ENCODE measurements at places on chromosomes 11 and 22.

- no peak for DNase-seq
Observed at GRCh38 chr11:115920092-115920461, 415.9 kb upstream of the CADM1 start.

- DNase-seq, result no peak
Observed at GRCh38 chr22:38924347-38924952, 33.0 kb upstream of the APOBEC3A start.

DNA sequence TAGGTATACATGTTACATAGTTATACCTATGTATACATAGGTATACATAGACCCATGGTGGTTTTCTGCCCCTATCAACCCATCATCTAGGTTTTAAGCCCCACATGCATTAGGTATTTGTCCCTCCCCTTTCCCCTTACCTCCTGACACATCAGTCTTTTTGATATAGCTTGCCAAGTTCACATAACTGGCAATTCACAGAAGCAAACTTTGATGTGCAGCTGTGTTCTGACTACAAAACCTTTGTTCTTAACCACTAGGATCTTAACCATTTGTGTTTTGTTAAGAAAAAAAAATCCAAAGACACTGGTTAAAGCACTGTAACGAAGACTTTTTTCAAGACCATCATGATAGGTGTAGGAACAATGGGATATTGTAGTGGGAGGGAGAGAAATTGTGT lies 42.9 kb upstream of the SLC5A1 start:
- no peak for DNase-seq

DNA sequence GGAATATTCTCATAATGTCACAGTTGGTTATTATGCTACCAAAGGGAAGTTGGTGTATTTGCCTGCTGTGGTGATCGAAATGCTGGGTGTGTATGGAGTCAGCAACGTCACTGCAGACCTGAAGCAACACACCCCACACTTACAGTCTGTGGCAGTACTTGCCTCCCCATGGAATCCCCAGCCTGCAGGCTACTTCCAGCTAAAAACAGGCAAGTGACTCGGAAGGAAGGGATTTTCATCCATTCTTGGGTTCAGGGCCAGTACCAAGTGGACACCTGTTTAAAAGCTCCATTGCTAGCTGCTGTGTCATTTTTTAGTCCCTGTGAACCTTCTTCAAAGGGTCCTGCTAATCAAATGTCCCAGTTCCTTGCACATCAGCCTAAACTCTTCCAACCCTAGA lies 149.6 kb downstream of the C11orf91 start:
- no peak for DNase-seq

GRCh38 chr11:86418106-86418505 lies 43.4 kb downstream of the CCDC81 start:
- DNase-seq, result no peak

DNA sequence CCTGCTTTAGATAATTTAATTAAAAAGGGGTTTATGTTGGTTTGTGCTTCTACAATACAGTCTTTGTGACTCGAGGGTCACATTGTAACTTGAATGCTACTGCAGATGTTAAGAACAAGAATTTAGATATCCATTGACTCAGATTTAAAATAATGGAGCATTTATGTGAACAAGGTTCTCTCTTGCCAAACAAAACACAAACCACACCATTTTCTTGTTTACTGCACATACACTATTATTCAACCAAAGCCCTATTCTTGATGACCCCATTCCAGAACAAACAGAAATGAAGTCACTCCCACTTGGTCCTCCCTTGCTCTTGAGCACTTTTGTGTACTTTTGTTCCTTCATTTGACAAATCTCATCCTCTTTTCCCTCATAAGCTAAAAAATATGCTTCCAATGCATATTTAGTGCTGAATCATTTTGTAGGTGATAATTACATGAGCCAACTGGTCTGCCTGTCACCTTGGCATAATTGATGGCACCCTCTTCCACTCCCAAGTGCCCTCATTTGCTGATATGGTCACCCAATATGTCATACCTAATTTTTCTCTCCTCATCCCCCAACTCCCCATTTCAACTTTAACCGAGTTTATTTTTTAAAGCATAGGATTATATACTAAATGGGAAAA lies 2.8 kb downstream of the C11orf71 start:
- no peak for DNase-seq

DNA sequence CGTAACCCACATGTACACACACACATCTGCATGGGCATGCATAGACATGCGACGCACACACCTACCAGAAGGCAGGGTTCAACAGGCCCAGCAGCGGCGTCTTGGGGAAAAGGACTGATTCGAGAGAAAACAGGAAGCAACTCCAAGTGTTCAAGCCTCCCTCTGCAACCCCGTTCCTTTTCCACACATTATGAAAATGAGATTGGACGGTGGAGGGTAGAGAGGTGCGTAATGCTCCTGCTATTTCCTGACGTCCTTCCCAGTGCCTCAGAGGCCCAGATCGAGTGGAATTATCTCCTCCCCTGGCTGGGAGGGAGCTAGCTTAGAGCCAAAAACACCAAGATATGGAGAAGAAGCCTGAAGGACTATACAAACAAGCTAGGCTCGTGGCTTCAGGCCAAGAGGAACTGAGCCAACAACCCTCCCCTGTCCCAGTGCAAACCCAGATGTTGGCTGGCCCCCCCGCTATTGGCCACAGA lies 289.2 kb downstream of the MN1 start:
- no peak for DNase-seq

- no peak for DNase-seq
Observed at GRCh38 chr11:129855086-129855485, 39.4 kb downstream of the TMEM45B start.

DNA sequence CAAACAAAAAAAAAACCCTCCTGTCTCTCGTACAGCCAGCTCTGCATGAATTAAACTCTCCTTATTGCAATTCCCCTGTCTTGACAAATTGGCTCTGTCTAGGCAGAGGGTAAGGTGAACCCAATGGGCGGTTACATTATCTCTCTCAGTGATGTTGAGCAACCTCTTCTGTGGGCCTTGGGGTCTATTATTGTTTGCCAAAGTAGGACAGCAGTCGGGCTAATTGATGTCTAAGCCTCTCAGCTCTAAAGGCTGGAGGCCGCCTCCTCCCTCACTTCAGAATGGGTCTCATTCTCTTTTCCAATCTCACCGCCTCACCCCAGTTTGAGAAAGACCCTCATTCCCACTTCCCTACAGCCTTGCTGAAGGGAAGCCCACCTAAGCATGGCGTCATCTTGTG lies 1.3 kb upstream of the SLC25A45 start:
- DNase-seq, result no peak

Data from activated CD4-positive, CD25-positive, alpha-beta regulatory T cell (primary cell).